ENCODE measurements at places on chromosomes 5 and 9.

DNA sequence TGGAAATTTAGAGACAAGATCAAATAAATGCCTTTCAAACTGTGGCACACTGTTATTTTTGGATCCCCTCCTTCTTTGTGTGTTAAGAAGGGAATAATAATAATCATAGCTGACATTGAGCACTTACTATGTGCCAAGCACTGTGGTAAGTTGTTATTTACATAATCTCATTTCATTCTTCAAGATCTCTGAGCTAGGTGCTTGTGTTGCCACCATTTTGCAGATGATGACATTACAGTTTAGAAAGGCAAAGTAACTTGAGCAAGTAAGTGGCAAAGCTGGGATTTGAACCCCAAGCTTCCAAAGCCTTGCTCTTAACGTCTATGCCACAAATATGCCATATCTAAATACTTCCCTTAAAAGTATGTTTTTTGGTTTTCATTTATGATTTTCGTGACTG lies 121.8 kb upstream of the TMEM161B start:
- DNase-seq, result no peak

DNA sequence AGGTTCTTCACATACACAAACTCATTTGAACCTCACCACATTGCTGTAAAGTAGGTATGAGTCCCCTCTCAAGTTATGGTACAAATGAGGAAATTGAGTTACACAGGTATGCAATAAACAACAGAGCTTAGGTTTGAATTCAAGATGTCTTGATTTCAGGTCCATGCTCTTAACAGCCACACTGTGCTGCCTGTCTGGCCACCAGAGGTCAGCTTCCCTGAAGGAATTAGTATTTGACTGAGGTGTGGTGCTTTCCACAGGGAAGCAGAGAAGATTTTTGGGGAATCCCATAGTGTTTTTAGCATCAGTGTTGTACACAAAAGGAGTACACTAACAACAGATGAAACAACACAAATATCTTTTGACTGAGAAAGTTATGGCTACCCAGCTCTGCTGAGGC lies 94.4 kb upstream of the ITGA1 start:
- DNase-seq, result no peak

- no peak for DNase-seq
Measured at GRCh38 chr9:21583628-21584377, 101.7 kb upstream of the IFNE start.

GRCh38 chr9:123834889-123835562 lies 94.9 kb downstream of the DENND1A start:
- DNase-seq, result no peak

GRCh38 chr9:108852079-108852478 lies 3.7 kb downstream of the ACTL7B start:
- DNase-seq, result no peak

- DNase-seq, result no peak
Measured at GRCh38 chr5:59473611-59474010, 419.9 kb downstream of the PDE4D start.

DNA sequence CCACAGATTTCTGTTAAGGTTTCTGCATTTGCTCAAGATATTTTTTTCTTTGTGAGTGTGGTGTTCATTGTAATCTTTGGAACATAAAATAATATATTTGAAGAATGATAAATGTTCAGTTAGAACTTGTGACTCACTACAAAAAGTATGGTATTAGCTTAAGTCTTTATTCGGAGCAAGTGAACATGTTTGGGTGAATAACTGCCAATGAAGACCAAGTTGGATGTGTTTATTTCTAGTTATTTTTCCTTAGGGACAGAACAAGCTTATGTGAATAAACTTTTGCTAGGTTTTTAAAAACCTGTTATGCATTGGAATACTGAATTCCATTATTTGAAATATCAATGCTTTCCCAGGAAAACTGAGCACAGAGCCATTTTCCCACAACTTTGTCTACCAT lies 418.6 kb downstream of the SLCO4C1 start:
- DNase-seq, result no peak

DNA sequence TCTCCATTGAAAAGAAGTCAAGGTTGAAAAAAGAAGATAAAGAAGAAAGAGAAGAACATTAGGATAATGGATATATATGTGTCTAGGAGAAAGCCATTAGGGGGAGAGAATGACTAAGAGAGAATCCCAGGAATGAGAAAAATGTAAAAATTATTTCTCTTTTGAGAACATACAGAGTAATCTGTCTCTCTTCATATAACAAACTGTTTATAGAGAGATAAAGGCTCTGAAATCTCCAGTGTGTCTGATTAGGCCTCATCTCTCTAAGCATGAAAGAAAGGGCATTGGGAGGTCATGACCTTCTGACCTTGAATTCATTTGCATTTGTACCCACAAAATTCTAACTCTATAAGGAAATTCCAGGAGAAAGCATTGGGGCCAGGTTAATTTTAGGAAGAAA lies 3.5 kb upstream of the MPDZ start:
- no peak for DNase-seq

DNA sequence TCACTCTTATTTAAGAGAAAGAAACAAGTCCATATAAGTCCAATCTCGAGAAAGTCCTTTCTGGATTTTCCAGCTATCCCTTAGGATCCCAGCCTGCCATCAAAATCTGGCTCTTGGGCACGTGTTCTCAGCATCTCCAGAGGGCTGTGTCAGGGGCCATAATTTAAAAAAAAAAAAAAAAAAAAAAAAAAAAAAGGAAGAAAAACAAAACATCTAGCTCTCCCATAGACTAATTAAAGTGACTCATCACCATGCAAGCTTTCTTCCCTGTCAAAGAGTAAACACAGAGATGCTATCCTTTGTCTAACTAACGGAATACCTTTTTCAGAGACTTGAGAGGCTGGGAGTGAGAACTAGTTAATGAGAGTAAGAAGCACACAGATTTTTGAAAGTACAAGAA lies 44.9 kb upstream of the MYO10 start:
- no peak for DNase-seq

- DNase-seq, result no peak
Measured at GRCh38 chr5:98635656-98636055, 137.8 kb upstream of the RGMB start.

DNA sequence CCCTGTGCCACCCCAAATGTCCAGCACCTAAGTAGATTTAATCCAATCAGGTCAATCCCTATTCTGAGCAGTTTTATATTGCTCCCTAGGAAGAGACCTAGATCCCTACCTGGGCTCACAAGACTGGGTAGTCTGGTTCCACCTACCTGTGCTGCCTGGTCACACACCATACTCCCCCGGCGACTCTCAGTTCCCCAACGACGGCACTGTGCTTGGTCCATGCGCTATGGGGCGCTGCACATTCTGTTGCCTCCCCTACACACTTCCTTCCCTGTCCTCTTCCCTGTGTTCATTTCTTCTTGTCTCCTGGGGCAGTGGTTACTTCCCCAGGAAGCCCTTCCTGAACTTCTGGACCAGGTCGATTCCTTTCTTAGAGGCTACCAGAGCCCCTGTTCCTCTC lies 109.9 kb upstream of the IL12B start:
- DNase-seq, result no peak

Data from PC-9 (cell line).